ENCODE measurements at places on chromosomes 1 and 21.

GRCh38 chr1:7290971-7291970 is 479.8 kb upstream of the VAMP3 start:
- DNase-seq, result peak; percentile 86

- DNase-seq, result no peak
These were observed 56.9 kb downstream of the TP53BP2 start for GRCh38 chr1:223788746-223789415.

- DNase-seq, result no peak
These were observed 293.1 kb downstream of the USP25 start for GRCh38 chr21:16022921-16023320.

GRCh38 chr1:9860887-9861286 is 37.1 kb upstream of the CLSTN1 start:
- no peak for DNase-seq

- no peak for DNase-seq
These were observed 48.5 kb upstream of the PPP2R5A start for GRCh38 chr1:212236664-212237220.

DNA sequence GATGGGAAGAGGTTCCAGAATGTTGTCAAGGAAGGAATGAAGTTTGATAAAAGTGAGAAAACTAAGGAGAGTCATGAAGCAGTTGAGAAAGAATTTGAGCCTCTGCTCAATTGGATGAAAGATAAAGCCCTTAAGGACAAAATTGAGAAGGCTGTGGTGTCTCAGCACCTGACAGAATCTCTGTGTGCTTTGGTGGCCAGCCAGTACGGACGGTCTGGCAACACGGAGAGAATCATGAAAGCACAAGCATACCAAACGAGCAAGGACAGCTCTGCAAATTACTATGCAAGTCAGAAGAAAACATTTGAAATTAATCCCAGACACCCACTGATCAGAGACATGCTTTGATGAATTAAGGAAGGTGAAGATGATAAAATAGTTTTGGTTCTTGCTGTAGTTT is 142.8 kb downstream of the CDC7 start:
- DNase-seq, result no peak

GRCh38 chr21:36859744-36860501 is 106.5 kb downstream of the HLCS start:
- DNase-seq, result peak; percentile 65

DNA sequence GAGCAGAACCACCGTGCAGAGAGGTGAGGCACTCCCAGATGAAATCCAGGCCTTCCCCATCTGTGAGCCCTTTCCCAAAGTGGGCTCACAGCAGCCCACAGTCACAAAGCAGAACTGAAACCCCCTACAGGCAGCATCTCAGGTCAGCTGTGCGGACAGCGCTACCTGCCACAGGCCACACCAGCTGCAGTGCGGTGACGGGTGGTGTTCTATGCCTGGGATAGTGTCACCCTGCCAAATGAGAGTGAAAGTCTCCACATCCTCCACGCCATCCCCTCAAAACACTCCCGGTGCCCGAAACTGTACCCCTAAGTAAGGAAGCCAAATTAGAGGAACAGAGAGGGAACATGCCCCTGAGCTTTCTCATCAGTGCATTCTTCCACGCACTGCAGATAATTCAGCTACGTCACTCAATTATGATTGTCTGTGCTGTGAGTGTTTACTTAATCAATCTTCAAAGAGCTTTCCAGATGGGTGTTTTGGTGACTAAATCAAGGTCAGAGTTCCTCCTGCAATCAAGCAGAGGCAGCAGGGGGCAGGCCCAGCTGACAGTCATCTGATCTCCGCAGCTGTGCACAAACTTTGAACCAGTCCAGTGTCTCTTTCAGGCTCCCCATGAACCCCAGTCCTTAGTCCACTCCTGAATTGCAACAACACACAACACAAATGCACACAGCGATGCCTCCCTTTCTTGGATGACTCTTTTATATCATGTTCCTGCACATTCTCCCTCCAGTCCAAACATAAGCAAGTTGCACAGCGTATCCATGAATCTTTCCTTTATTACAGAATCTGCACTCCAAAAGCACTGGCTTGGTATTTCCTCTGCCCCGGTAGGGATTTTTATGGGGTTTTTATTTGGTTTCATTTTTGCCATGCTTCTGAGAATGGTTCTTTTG is 150.0 kb downstream of the TOMM20 start:
- no peak for DNase-seq

- DNase-seq, result peak; percentile 64
These were observed 73.4 kb downstream of the PIK3CD start for GRCh38 chr1:9724706-9725476.

GRCh38 chr1:85022700-85023099 is 25.6 kb downstream of the MCOLN3 start:
- no peak for DNase-seq

- DNase-seq, result no peak
These were observed 126.3 kb downstream of the PTPN14 start for GRCh38 chr1:214425101-214425500.

DNA sequence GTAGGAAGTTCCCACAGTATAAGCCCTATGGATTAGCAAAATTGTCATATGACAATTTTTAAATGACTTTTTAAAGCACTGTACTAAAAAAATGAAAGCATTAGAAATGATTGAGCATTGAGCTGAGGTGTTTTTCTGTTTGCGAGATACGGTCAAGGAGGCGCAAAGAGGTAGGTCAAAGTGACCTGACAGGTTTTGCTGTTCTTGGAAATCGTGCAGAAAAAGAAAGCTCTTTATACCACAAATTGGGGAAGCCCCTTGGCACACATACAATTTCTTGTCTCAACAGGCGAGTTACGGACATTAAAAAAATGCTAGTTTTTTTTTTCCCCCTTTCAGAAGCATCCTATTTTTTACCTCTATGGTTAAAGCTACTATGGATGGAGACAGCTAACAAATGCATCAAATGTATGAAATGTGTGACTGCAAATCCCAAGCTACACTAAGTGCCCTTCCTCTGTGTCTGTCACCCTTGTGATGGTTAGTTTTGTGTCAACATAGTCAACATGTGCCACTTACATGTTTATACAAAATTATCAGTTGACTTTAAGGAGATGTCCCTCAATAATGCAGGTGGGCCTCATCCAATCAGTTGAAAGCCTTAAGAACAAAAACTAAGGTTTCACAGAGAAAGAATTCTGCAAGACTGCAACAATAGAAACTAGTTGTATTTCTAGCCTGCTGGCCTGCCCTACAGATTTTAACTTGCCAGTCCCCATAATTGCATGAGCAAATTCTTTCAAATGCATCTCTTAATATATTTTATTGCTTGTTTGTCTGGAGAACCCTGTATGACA is 29.3 kb downstream of the CRYZ start:
- DNase-seq, result no peak

DNA sequence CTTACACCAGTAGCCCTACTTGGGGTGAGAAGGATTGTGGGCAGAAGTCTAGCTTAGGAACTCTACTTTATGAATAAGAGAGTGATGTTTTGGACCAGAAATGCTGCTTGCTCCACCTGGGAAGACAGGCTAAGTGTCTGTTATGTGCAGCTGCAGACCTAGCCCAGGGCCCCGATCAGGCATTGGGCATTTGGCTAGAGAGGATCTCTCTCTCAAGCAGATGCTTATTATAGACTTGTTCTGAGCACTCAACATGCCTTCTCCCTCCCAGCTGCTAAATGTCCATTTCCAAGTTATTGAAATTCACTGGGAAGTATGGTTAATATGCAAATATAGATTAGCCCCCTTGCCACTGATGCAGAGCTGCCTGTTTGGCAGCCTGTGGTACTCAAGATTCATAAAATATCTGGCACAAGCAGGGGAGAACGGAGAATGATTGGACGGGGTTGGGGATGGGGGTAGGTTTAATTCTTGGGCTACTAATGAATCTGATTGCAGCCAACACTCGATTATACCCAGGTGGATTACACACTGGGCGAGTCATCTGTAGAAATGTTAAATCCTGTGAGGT is 115.9 kb downstream of the KCND3 start:
- no peak for DNase-seq

DNA sequence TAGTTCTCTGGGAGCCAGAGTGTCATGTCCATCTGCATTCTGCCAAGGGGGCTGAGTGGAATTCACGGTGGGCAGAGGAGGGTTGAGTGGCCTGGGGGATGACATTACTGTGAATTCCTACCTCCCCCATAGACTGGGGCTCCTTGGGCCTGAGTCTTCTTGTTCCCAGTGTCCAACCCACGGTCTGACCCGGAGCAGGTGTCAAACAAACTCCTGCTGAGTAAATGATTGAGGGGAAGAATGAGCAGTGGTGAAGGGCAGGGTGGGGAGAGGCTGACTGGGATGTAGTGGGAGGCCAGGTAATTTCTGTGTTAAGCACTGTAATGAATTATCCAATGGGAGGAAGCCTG is 597.6 kb downstream of the MATN1 start:
- DNase-seq, result no peak

DNA sequence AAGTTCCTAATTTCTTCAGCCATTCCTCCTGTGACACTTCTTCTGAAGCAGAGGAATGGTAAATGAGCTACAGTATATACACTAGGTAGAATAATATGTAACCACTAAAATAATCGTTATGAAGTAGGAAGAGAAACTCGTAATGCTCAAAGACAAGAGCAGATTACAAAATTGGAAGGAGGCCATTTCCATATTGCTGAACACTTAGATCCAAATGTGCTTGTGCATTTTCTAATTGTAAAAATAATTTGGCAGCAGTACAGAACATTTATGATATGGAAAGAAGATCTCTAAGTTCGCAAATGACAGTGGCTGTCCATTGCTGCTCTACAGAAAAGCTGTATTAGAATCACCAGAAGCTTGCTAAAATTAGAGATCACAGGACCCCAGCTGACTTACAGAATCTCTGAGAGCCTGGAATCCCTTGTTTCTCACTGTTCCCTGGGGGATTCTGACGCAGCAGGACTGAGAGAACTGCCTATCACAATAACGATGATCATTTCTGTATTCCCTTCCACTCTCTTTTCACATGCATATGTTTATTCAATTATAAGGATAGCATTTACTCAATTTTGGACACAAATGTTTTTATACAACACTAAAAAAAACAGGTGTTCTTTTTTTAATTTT is 242.1 kb downstream of the OMA1 start:
- peak; percentile 79 for DNase-seq

- DNase-seq, result peak; percentile 49
These were observed 9.6 kb downstream of the ACKR1 start for GRCh38 chr1:159214149-159214760.

DNA sequence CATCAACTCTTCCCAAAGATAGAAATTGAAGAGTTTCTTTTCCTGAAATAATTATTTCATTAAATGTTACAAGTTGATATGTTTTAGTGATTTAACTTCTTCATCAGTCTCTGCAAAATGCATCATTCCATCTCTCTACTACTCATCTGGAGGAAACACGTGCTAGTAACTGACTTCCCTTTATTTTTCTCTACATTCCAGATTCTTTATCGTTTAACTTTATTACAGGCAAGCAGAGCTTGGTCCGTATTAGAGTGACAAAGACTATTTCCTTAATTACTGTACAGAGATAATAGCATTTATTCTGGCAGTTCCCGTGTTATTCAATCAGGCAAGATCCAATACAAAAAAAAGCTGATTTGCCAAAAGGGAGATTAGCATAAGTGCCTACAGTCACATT is 88.6 kb downstream of the TM2D1 start:
- DNase-seq, result peak; percentile 41

- DNase-seq, result peak; percentile 9
These were observed 191.3 kb upstream of the HP1BP3 start for GRCh38 chr1:20978413-20978812.

- DNase-seq, result no peak
These were observed 140.4 kb downstream of the BRINP2 start for GRCh38 chr1:177311111-177311510.

- peak; percentile 25 for DNase-seq
These were observed 1.1 kb downstream of the TOR3A start for GRCh38 chr1:179082999-179083335.

DNA sequence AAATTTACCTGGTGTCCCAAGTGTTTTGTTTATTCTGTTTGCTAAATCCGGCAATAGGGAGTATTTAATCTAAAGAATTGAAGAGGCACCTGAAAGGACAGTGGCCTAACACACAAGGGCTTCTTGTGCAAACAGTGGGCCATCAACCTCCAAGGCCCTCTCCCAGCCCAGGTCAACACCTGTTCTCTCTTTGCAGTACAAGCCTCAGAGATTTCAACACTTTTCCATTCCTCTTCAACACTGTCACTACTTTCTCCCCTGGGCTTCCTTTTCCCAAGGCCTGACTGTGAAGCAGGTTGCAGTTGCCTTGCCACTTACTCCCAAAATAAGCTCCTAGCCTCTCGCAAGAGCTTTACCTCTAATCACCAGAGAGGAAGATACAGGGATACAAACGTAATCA is 3.2 kb upstream of the SNAPIN start:
- no peak for DNase-seq

- peak; percentile 74 for DNase-seq
These were observed 112.3 kb downstream of the TSEN15 start for GRCh38 chr1:184163674-184164465.

- DNase-seq, result no peak
These were observed 115.8 kb downstream of the PLPPR5 start for GRCh38 chr1:98888869-98889268.

DNA sequence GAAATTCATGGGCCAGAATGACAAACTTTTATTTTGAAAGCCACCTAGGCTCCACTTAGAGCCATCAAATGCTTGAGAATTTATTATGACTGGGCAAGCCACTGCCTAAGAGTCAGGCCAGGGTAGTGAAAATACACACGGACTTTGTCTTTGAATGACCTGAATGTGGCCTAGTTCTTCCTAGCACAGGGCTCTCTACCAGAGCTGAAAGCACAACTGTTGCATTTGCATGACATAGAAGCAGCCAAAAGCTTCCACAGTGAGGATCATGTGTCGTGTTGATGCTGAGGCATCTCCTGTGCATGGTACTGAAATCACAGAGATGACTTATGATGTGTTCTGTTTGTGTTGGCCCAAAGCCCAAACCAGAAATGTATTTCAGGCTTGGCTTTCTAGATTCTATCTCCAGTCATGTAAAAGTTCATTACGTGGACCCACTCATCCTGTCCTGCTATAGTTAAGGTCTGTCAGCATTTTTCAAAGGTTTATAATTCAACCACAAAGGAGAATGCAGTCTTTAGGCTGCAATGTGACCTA is 164.0 kb upstream of the UBE2U start:
- peak; percentile 11 for DNase-seq

DNA sequence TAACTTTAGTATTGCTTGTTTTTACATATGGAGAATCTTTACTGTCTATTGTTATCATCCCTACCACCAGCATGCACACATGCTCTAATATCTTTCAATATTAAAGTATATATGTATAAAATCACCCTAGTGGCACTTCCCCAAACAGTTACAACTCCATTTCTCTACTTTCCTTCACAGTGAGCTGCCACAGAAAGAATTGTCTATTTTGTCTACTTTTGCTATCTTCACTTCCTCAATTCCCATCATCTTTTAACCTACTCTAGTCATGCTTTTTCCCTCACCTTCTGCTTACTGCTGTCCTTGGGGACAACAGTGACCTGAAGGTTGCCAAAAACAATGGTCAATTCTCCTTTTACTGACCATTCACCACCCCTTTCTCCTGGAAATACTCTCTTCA is 59.2 kb downstream of the VCAM1 start:
- no peak for DNase-seq

DNA sequence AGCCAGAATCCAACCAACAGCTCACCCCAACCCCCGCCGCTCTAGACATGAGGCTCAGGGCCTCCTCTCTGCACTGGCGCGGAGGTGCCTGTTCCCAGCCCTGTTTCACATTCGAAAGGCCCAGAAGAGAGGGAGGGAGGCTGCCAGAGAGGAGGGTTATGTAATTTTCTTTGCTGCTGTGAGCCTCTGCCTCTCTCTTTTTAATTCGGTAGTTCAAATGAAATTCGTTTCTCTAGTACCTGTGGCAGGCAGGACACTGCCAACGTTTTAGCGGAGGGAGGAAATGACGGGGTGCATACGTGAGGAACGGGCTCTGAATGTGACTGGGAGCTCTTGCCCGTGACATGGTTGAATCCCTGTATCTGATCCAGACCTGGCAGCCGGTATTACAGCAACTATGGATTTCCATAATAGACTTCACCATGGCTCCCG is 9.4 kb downstream of the PRDM16 start:
- no peak for DNase-seq
